T follicular helper cell (primary cell): ENCODE measurements at places on chromosomes 11 and 22.

- no peak for DNase-seq
Measured at GRCh38 chr11:119363081-119363850, 16.8 kb upstream of the MFRP start.

DNA sequence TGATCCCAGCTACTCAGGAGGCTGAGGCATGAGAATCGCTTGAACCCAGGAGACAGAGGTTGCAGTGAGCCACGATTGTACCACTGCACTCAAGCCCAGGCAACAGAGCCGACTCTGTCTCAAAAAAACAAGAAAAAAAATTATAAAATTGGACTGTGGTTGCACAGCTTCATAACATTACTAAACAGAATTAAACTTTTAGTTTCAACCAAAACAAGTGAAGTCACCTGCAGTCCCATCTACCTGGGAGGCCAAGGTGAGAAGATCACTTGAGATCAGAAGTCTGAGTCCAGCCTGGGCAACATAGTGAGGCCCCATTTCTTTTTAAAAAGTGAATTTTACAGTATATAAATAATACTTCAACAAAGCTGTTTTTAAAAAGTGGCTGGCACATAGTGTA lies 47.8 kb upstream of the CD5 start:
- DNase-seq = no peak

GRCh38 chr11:102849311-102849710 lies 5.9 kb upstream of the MMP3 start:
- DNase-seq = no peak

DNA sequence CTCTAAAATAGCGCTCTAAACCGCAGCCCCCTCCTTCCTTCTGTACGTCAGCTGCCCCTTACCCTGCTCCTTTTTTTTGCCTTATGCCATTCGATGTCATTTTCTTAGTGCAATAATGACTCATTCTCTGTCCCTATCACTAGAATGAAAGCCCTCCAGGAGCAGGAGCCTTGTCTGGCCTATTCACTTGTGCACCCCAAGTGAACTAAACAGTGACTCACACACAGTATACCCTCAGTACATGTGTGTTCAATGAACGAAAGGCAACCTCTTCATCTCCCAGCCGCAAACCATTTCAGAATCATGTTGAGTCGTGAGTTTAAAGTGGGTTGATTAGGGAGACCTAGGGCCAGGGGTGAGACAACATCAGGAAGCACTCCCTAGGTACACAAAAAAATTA lies 50.7 kb upstream of the SPATA19 start:
- DNase-seq = no peak

DNA sequence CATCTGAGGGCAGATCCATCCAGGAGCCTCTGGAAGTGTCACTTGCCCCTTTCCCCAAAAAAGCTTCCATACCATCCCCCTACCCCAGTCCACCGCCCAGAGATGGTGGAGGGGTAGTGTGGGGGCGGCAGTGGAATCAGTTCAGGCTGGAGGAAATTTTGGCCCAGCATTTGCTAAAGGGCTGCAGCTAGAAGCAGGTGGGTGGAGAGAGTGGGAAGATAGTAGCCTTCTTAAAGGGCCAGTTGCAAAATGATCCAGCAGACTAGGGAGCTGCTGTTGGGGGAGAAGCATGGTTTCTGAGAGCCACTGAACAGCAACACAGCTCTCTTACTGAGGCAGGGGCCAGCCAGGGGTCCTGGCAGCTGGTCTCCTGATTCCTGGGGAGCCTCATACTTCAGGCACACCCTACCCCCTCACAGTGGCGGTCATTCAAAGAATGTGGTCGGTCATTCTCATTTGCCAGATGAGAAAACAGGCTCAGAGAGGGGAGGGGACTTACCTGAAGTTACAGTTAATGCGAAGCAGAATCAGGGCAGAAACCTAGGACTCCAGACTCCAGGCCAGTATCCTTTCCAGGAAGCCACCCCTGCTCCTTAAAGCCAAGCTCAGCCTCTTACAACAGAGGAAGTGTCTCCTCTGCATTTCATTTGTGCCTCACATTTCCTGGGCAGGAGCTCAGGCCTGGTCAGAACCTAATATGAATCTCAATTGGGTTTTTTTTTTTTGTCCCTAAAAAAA lies 5.4 kb downstream of the SEC14L2 start:
- DNase-seq = no peak
